ENCODE measurements at places on chromosomes 3 and 15. TPM values are rescaled to one million over a fixed set of nuclear protein-coding genes. Genes with fewer than 3 reads are reported as not detected.

Gene CCDC12
- polyA plus RNA-seq, result 60.7 TPM

Gene GPR62
- 0.32 TPM for polyA plus RNA-seq

Gene PRSS50
- 0.10 TPM for polyA plus RNA-seq

Gene TEX55
- not detected for polyA plus RNA-seq

- DNase-seq, result no peak
These were observed at the start of gene GHRL for GRCh38 chr3:10292505-10293419. TSS of gene GHRL (minus strand) at chr3:10292947. CDS start at chr3:10290180, 2,767 bp downstream.

- DNase-seq, result no peak
These were observed 3.8 kb downstream of the TCTA start for GRCh38 chr3:49415931-49416601.

- no peak for DNase-seq
These were observed 72.3 kb downstream of the BLM start for GRCh38 chr15:90789462-90789861.

DNA sequence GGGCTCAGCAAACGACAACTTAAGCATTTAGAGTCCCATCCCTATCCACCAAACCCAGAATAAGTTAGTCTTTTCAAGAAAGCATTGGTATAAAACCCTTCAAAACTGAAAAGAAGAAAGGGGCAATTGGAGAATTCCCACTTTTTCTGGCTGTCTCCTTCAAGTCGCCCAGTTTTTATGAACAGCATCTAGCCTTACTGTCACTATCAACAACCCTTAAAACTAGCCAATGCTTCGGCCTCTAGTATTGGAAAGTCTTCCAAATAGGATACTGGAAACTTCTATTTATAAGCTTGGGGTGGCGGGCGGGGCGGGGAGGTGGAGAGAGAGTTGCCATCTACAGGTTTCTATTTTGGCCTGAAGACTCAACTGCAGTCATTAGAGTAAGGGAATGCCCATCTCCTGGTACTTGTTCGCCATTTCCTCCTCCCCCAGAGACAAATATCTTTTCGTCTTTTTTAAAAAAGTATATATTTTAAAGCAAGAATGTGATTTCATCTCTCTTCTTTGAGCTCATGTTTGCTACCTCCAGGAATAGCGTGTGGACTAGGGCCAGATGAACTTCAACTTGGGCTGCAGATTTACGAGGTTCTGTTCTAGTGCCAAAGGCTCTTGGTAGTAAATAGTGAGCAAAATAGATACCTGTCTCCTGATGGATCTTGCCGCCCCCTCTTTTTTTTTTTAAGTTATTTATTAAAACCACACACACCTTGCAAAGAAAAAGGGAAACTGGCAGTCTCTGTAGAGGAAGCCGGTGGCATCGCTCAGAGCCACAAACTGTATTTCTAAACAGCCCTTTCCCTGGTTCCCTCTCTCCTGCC lies 2.7 kb downstream of the BCL6 start:
- DNase-seq, result peak; percentile 66
